Central memory CD4-positive, alpha-beta T cell (primary cell): ENCODE measurements at places on chromosomes 4 and X.

DNA sequence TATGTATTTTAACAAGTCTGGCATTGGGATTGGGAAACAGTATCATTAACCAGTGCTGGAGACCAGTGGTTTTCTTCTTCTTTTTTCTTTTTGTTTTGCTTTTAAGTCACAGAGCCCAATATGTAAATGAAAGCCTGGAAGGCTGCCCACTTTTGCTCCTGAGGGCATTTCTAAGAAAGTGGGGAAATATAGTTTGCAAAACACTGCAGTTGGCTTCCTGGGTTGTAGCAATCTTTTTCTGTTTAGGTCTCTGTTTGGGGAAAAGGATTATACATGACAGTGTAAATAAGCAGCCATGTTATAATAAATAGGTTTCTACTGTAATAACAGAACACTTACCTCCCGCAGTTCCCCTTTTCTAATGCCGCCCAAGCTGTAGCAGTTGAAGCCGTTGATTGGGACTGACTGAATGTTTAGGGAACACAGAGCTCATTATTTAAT is 105.5 kb downstream of the TMEM164 start:
- no peak for DNase-seq

DNA sequence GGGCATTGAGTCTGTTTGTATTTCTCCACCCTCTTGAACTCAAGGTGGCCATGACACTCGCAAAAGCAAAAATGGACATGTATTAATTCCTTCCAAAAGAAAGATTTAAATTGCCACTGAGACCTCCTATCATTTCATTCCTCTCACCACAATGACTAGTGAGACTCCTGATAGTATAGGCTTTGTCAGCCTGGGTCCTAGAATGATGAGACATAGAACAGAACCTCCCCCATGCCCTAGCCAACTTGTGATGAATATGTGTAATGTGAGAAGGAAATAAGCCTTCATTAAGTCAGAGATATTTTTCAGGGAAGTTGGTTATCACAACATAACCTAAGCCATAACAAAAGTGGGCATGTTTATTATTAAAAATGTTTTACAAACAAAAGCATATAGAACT is 62.5 kb downstream of the ASB9 start:
- no peak for DNase-seq

GRCh38 chr4:93732509-93732908 is 96.0 kb upstream of the ATOH1 start:
- no peak for DNase-seq

DNA sequence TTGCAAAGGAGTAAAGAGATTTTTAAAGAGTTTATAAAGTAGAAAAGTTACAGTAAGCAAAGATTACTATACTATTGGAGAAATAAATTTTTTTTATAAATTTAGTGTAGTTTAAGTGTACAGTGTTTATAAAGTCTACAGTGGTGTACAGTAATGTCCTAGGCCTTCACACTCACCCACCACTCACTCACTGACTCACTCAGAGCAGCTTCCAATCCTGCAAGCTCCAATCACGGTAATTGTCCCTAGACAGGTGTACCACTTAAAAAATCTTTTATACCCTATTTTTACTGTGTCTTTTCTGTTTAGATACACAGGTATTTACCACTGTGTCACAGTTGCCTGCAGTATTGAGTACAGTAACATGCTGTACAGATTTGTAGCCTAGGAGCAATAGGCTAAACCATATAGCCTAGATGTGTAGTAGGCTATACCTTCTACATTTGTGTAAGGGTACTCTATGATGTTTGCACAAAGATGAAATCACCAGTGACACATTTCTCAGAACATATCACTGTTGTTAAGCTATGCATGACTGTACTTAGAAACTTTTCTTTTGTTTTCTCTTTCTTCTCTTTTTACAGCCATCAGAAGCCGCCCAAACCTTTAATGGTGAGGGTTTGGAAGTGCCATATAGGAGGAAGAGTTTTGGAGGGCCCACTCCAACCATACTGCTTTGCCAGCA is 11.8 kb upstream of the SH3RF1 start:
- DNase-seq = no peak

DNA sequence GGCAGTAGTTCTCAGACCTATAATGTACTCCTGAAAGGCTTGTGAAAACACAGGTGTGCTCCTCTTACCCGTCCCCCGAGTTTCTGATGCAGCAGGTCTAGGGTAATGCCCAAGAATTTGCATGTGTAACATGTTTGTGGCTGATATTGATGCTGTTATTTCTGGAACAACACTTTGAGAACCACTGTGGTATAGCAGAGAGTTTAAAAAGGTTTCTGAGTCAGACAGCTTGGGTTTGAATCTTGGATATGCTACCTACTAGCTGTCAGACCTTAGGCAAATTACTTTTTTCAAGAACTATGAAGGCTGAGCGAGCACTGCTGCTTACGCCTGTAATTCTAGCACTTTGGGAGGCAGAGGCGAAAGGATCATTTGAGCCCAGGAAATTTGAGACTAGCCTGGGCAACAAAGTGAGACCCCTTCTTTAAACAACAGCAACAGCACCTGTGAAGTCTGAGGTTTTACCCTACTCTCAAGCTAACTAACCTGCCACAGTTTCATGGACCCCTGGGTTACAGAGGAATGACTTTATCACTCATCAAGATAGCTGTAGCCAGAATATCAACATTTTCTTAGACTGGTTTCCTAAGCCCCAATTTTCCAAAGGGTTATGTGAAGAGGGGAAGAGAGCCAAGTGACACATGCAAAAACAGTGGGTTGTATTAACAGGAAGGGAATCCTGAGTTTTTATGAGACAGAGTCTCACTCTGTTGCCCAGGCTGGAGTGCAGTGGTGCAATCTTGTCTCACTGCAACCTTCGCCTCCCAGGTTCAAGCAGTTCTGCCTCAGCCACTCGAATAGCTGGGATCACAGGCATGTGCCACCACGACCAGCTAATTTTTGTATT is 5.1 kb downstream of the AFF1 start:
- peak; percentile 8 for DNase-seq

- peak; percentile 33 for DNase-seq
These were observed 58.2 kb upstream of the DKK2 start for GRCh38 chr4:107094332-107094731.

DNA sequence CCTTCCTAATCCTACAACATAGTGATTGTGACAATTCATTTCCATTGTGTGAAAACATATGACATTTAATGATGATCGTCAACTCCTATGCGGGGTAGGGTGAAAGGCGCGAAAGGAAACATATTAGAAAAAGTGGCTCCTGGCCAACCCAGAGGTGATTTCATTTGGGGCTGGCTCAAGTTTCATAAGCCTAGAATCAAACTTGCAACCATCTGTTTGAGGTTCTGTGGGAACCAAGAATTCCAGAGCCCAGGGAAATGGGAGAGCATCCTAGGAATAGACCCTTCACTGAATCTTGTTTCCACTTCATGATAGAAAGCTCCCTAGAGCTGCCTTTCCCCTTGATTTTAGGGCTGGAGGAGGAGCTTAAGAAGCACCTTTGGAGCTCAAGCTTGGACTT is 101.3 kb upstream of the EGFL6 start:
- DNase-seq = no peak

GRCh38 chr4:5988086-5988845 is 30.0 kb downstream of the C4orf50 start:
- DNase-seq = no peak

GRCh38 chr4:142156256-142156655 is 519.9 kb downstream of the IL15 start:
- no peak for DNase-seq

- no peak for DNase-seq
These were observed 22.9 kb downstream of the ABLIM2 start for GRCh38 chr4:8135666-8136065.

GRCh38 chr4:107894138-107894603 is 37.2 kb upstream of the CYP2U1 start:
- no peak for DNase-seq

- no peak for DNase-seq
These were observed 41.2 kb downstream of the SH3RF1 start for GRCh38 chr4:169229571-169230028.

- peak; percentile 59 for DNase-seq
These were observed 1.4 kb downstream of the RPS6KA3 start for GRCh38 chrX:20265221-20265725.

DNA sequence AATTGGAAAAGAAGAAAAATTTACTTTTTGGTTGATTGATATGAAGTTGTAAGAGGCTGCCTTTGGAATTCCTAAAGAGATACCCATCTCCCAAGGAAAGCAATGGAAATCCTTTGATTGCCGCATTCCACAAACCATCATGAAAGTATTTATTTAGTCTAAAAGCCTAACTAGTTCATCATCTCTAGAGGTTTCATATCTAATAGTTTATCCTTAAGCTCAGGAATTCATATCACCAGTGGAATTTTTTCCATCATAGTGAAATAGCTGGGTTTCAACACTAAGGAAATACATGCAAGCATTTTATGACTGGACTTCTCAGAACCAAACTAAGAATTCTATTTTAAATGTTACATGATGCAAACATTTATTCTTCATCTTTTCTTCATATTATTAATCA is 144.9 kb downstream of the FBXO8 start:
- DNase-seq = no peak

- no peak for DNase-seq
These were observed 64.5 kb downstream of the SMC1A start for GRCh38 chrX:53357799-53358530.

GRCh38 chr4:5009796-5010195 is 9.5 kb downstream of the CYTL1 start:
- DNase-seq = no peak

- no peak for DNase-seq
These were observed 140.3 kb downstream of the PJA1 start for GRCh38 chrX:69024931-69025330.

DNA sequence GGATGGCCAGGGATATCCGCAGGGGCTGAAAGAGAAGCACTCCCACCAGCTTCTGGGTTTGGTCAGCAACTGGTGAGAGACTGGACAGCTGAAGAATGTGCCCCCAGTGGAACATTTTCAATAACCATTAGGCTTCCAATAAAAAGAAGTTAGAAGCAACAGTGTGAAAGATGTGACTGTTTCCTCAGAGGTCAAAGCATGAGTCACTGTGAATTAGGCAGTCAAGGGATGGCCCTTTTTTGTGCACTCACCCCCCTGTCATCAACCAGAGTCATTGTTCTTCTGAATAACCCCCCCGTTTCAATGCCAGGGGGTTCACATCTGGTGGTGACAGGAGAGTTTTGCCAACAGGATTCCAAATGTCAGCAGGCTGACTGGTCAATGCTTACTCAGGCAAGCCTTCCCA is 74.6 kb upstream of the SH3RF1 start:
- no peak for DNase-seq

- no peak for DNase-seq
These were observed 1128.4 kb downstream of the ADGRL3 start for GRCh38 chr4:62328526-62328925.

DNA sequence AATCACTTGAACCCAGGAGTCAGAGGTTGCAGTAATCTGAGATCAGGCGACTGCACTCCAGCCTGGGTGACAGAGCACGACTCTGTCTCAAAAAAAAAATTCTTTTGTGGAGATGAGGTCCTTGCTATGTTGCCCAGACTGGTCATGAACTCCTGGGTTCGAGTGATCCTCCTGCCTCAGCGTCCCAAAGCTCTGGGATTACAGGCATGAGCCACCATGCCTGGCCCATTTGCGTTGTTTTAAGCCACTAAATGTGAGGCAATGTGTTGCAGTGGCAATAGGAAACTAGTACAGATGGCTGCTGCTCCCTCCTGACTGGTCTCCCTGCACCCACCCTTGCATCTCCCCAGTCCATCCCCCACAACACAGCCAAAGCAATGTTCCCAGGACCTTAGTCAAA is 40.0 kb upstream of the APLN start:
- no peak for DNase-seq

GRCh38 chr4:67080046-67080557 is 465.2 kb downstream of the CENPC start:
- DNase-seq = no peak

DNA sequence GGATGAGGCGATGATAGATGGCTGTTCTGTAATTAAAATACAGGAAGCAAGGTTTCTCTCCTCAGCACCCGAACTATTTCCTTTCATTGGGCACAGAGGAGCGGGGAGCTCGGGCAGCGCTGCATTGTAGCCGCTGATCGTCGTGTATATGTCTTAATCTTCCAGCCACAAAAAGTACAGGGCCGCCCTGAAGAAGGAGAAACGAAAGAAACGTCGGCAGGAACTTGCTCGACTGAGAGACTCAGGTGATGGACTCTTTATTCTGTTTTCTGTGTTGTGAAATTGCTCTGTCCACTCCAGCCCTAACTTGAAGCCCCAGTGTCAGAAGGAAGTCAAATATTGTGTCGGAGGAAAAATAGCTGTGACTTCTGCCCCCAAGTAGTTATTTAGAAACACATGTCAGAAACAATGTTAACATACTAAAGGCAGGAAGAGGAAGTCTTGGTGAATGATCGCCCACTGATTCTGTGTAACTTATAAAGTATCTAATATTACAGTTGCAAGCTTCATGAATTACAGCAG is 546 bp downstream of the ZRSR2 start:
- no peak for DNase-seq

DNA sequence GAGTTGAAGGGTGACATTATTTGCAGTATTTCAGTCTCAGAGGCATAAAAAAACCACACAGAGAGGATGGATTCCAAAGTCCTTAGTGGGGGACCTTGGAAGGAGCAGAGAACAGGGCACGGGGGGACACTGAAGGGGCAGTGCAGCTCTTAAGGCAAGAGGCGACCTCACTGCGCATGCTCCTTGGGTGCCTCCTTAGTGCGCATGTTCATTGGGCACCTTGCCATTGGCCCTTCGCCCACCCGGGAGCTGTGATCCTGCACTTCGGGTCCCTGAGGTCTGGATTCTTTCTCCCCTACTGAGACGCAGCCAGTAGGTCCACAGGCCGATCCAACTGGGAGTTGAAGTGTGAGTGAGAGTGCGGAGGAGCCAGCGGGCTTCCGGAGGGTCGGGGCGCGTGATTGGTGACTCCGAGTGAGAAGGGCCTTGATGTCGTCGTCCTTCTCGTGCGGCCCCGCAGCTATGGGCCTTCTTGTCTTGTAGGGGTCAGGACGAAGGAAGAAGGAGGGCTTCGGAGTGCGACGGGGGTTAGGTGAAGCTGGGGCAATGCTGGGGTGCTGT is at the start of gene XAGE5:
Gene XAGE5, plus strand, starts transcription at position 223 of the 561 bp plus-strand sequence. CDS start 1,280 bp downstream, outside the sequence.
- DNase-seq = no peak

DNA sequence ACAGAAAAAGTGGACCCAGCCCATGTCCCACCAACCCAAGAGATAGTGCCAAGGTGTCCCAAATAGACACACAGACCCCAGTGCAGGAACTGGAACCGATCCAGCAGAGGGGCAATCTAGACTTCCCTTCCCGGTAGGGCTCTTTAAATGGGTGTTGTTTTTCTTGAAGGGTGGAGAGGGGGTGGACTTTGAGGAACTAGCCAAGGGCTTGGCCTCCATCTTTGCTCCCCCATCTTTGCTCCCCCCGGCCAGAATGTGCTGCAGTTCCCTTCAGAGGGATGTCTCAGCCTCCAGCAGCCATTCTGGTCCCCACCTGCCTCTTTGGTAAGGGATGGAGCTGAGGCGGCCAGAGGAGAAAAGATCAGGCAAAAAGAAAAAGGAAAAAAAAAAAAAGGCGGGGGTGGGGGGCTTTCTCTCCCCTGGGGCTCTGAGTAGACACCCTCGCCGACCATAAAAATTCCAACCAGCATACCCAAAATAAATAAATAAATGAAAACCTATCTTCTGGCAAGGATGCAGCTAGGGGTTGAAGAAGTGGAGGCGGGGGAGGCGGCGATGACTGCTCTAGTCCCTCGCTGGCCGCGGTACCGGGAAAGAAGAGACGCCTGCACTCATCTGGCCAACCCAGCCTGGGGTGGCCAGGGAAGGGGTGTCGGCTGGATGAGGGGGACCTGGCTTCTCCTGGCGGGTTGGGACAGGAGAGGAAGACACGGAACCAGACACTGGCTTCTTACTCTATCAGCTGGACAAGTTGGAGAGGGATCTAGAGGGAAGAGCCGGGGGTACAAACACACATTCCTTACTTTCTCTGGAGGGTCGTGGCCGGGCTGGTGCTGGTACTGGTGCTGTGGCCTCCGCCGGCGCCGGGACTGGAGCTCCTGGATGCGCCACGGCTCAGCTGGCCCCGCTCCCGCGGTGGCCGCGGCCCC is 38.5 kb upstream of the IQSEC2 start:
- no peak for DNase-seq
